ENCODE measurements at places on chromosomes 12 and 14.
A peak's percentile ranks its signal among the peaks of the same experiment; 100 is the strongest.

- DNase-seq = no peak
Observed at GRCh38 chr14:66802962-66803361, 295.0 kb downstream of the GPHN start.

- DNase-seq = no peak
Observed at GRCh38 chr14:101009531-101009930, 106.0 kb upstream of the RTL1 start.

GRCh38 chr12:132026061-132026795, 76.5 kb downstream of the EP400 start:
- no peak for DNase-seq

GRCh38 chr14:78157494-78158437, 12.4 kb upstream of the NRXN3 start:
- DNase-seq = no peak

DNA sequence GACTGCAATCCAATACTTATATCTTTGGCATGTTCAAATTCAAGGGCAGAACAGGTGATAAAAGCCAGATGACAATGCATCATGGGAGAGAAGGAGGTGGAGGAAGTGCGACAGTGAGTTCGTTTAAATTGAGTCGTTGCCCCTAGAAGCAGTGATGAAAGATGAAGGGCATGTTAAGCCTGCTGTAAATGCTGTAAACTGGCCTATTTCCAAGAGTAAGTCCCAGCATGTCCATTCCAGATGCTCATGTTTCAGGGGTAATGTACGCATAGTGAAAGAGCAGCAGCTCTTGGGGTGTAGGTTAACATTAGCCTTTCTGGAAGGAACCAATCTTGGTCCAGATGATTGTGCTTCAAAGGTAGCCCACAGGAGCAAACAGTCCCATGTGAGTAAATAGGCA, 97.1 kb downstream of the C2CD5 start:
- DNase-seq = no peak

DNA sequence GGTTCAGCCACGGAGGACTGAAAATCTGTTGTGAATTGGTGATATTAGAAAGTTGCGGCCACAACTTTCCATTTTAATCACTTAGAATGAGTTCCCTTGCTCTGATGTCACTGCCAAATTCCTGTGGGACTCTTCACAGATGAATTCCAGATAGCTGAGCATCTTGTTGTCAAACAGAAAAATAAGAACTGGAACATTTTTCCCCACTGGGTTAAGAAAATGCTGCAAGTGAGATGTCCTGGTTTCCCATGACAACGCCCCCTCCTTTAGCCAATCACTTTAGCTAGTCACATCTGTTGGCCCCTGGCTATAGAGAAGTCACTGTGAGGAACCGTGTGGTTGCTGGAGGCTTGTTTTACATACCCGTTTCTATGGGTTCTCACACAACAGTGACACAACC, 135.9 kb downstream of the KTN1 start:
- DNase-seq = no peak

DNA sequence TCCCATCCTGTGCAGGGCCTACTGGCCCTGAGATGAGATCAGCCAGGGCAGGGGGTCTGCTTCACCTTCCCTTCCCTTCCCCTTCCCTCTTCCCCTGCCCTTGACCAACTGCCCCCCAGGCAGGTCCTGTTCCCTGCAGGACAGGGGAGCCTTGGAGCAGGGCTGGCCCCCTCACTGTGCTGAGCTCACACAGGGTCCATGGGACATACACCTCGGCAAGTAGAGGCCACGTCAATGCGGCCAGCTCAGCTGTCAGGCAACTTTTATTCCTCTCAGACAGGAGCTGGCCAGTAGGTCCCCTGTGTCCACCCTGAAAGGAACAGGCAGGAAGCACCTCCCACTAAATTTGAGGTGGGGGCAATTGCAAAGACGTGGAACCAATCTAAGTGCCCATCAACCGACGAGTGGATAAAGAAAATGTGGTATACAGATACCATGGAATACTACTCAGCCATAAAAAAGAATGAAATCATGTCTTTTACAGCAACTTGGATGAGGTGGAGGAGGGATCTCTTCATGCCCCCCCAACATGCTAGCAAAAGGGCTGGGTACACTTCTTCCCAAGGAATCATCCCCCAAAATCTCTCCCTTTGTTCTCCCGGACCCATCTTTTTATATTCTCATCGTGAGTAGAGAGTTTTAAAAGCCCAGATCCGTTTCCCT, 148.7 kb downstream of the BCL11B start:
- DNase-seq = no peak

GRCh38 chr12:91769736-91770135, 375.9 kb downstream of the BTG1 start:
- DNase-seq = no peak

DNA sequence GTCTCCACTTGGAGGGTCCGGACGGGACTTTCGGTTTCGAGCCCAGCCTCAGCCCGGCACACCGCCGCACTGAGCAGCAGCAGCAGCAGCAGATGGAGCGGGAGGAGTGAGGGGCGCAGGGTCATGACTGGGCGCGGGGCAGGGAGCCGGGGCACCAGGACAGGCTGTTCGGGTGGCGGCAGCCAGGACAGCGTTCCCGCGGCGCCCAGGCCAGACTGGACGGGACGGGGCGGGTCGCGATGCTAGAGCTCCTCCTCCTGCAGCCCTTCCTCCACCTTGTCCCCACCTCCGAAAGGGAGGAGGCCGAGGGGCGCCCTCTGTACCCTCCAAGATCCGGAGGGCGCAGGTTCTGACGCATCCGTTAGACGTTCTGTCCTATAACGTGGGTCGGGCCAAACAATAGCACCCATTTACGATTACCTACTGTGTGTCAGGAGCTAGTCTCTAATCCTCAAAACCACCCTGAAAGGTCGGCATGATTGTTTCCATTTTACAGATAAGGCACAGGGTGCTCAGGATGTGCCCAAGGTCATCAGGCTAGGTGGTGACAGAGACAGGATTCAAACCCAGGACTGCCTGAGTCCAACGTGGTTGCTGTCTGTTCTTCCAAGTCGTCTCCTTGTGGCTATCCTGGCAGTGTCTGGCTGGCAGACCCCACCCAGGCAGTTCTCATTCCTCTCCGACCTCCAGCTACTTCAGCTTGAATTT, at the start of gene FKBP11:
TSS of gene FKBP11 (minus strand) at position 189 of the 708 bp plus-strand sequence. CDS start at position 125, 64 bp downstream.
- DNase-seq = no peak

DNA sequence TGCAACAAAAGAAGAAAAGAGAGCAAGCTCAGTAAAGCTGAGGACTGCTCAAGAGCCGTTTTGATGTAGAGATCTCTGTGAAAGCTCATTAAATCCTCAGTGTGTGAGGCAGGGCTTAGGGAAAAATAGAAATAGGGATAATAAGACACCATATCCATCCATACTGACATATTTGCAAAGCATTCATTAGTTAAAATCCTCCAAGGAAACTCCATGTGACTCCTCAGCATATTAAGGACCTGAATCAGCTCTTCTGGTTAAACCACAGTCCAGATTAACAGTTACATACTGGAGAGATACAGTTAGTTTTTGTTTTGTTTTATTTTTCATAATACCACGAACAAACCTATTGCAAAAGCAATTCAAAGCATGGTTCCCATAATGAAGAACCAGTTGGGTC, 288.2 kb downstream of the PAWR start:
- DNase-seq = no peak

GRCh38 chr14:65954942-65955341, 531.2 kb upstream of the CCDC196 start:
- DNase-seq = no peak

- DNase-seq = no peak
Observed at GRCh38 chr14:30283822-30284446, 275.0 kb upstream of the G2E3 start.

- no peak for DNase-seq
Observed at GRCh38 chr12:57164966-57165625, 17.7 kb upstream of the LRP1-AS start.

GRCh38 chr14:77265561-77266335, 5.3 kb downstream of the NGB start:
- DNase-seq = no peak

- DNase-seq = no peak
Observed at GRCh38 chr12:123073962-123074801, 76.7 kb downstream of the PITPNM2 start.

GRCh38 chr12:111773801-111774551, 7.2 kb downstream of the ALDH2 start:
- no peak for DNase-seq

- DNase-seq = no peak
Observed at GRCh38 chr14:56414236-56414635, 165.4 kb upstream of the TMEM260 start.

DNA sequence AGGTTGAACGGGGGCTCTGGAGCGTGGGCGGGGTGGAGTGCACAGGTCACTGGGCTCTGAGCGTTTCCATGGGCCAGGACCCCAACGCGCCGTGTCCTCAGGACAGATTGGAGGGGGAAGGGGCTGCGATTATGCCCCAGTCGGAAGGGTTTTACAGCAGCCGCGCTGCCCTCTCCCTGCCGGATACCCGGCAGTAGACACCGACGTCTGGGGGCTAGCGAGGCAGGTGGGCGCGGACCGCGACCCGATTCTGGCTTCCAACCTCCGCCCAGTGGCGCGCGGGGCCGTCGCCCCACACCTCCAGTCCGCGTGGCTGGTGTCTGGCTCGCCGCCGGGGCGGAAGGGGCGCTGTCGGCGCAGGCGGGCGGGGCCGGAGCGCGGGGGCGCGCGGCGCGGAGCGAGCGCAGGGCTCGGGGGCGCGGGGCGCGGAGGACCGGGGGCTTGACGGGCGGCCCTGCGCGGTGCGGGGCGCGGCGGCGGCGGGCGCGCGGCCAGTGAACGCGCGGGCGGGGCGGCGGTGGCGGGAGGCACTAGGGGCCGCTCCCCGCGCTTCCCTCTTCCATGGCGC, 2.4 kb upstream of the KIF26A start:
- no peak for DNase-seq

DNA sequence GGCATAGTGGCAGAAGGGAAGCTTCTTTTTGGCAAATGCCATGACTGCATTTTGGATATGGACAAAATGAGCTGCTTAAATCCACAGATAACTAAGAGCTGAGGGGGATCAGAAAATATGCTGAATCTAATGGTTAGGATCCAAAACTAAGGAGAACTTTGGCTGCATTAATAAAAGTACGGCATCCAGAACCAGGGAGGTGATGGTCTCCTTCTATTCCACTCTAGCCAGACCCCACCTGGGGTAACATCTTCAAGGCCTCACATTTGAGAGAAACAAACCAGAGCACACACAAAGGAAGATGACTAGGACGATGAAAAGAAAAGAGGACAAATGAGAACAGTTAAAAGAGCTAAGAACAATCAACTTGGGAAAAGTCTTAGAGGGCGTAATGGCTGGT, 27.6 kb downstream of the NT5DC3 start:
- DNase-seq = no peak

GRCh38 chr14:61929651-61930050, 167.4 kb downstream of the SNAPC1 start:
- DNase-seq = no peak

DNA sequence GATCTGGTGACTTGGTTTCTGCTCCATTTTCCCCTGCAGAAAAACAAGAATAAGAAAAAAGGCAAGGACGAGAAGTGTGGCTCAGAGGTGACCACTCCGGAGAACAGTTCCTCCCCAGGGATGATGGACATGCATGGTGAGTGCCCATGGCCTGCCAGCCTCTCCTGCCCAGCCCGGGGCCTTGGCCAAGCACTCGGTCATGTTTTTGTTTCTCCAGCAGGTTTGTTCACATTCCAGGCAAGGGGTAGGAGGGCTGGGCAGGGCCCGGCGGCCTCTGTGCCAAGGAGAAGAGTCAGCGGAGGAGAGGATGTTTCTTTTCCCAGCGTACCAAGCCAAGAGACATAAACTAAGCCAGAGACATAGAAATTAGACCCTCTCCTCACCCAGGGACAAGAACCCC, 13.6 kb downstream of the BCL7A start:
- no peak for DNase-seq

DNA sequence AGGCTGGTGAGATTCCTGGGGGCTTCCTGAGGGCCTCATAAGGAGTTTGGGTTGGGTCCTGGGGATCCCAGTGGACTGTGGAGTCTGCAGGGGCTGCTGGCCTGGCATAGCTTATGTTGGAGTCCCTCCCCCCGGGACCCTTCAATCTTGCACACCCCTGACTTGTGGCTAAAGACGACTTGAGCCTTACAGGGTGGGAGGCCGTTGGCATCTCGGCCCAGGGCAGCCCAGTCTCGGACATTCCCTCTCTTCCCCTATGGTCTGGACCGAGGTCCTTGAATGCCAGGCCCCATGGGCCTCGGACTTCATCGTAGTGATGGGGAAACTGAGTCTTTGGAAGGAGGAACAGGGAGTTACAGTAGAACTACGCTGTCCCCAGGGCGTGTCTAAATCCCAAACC, 12.5 kb downstream of the RTL1 start:
- DNase-seq = no peak

- DNase-seq = no peak
Observed at GRCh38 chr14:35117112-35117511, 4.7 kb downstream of the PPP2R3C start.

DNA sequence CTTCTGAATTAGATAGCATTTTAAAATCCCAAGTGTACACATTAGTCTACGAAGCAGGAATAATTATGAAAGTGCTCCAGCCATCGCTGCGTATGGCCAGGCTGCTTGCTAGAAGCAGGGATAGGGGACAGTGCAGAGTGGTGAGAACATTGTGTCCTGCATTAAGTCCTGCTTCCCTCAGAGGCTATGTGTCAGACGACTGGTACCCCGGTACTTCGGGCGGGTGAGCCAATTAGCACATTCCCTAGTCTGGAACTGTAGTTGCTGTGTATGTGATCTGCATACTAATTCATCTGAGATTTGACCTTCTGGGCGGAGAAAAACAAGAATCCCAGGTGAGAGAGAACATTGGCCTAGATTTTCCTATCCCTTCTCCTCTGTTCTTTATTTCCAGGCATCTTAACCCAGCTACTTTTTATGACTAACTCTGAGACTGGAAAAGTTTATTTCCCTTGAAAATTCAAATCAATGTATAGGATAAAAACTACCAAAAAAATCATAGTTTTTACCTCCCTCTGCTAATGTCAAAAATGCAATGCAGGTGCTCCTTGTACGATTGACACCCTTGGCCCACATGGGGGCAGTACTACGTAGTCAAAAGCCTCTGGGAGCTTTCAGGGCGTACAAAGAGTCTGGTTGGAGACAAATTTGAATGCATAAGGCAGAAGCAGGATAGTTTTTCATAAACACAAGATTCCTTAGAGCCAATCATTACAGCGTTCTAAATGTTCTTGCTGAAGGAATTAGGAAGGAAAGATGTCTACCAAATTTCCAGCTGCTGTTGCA, 764.3 kb downstream of the NOVA1 start:
- peak; percentile 73 for DNase-seq

DNA sequence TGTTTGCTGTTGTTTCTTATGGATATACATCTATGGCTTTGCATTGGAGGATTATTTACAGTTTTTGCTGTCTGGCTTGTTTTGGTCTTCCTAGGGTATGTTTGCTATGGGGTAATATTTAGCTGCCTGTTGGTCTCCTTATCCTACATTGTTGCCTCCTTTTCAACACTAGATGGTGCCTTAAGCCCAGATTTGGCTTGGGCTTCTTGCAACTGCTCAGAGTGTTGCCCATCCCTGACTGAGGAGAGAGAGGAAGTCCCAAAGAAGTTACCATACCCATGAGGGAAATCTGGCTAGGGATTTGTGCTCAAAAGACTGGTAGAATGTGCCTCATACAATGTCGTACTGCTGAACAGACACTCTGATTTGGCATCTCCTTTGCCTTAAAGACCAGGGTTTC, 94.6 kb upstream of the MUCL1 start:
- peak; percentile 17 for DNase-seq

- DNase-seq = no peak
Observed at GRCh38 chr12:94676922-94677321, 26.6 kb upstream of the TMCC3 start.

GRCh38 chr12:25054076-25054782, 105.3 kb upstream of the BCAT1 start:
- no peak for DNase-seq

- DNase-seq = no peak
Observed at GRCh38 chr14:100790502-100791347, 35.2 kb upstream of the MEG3 start.
